ENCODE measurements at places on chromosomes 4 and X.

DNA sequence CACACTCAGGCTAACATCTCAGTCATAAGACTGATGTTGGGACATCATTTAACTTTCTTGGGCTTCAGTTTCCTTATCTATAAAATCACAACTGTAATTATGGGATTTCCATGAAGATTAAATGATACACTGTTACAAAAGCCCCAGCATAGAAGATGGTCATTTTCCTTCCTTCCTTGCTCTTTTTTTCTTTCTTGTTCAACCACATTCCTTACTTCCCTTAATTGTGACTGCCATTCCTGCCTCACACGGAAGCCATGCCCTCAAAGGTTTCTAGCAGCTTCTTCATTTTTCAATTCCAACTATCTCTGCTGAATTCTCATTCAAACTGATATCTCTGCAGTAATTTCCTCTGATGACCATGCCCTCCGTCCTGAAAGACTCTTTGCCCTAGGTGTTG, 311.8 kb downstream of the PPP3CA start:
- no peak for DNase-seq

DNA sequence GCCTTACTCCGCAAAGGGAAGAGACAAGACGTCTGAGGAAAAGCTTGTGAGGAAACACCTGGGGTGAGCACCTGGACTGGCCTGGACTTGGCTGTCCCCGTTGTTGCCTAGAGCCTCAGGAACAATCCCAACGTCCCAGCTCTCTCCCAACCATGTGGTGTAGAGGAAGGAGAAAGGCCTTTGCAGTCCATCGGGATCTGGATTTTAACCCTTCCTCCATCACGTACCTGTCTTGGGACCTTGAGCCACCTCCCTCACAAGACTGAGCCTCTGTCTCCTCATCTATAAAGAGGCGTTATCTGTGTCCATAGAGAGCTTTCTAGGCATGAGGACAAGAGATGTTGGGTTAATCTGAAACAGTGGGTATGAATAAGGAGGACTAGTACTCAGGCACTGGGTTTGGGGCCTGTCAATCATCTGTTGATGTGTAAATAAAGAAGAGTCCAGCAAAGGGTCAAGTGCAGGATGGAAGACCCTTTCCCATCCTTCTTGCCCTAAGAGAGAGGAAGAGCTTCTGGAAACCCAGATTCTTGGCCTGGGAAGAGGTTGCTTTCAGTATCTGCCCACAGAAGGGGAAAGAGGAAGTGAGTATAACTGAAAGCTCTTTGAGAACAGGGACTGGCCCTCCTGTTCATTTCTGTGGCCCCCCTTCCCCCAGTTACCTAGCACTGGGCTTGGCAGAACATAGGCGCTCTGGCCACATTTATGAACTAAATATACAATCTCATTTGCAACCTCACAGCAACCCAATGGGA, 137.1 kb downstream of the PJA1 start:
- no peak for DNase-seq

- DNase-seq, result no peak
Measured at GRCh38 chr4:99807666-99808065, 9.0 kb upstream of the DAPP1 start.

DNA sequence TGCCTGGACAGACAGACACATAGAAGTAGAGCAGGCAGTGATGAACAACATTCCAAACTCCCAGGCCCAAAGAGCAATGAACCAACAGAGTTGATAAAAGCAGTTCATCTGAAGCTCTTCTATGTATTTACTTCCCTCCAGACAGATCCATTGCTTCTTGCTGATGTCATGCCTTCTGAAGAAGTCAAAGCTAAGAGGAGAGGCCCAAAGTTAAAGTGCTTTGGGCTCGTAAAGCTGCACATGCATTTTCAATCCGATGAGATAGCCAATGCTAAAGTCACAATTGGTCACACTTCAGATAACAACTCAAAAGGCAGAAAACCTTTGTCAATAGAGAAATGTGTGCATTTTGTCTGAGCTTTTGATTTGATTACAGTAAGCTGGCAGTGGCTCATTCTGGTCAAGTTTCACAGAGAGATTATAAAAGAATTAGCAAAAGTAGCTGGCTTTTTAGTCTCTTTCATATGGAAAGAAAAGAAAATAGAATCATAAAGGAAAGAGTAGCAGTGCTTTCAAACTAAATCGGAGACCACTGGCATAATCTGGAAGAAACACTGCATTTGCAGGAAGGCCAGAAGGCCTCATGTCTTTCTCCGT, 82.0 kb downstream of the GPC4 start:
- DNase-seq, result no peak

- no peak for DNase-seq
Measured at GRCh38 chr4:47088298-47088697, 56.9 kb downstream of the GABRB1 start.

Measured in forelimb muscle (tissue), 1 donor.